NCI-H526 treated with DMSO at 0.1 percent for 48 hours (cell line): ENCODE measurements at places on chromosomes 3 and 15.

GRCh38 chr15:27353856-27354255 is 382.9 kb downstream of the GABRG3 start:
- no peak for DNase-seq

DNA sequence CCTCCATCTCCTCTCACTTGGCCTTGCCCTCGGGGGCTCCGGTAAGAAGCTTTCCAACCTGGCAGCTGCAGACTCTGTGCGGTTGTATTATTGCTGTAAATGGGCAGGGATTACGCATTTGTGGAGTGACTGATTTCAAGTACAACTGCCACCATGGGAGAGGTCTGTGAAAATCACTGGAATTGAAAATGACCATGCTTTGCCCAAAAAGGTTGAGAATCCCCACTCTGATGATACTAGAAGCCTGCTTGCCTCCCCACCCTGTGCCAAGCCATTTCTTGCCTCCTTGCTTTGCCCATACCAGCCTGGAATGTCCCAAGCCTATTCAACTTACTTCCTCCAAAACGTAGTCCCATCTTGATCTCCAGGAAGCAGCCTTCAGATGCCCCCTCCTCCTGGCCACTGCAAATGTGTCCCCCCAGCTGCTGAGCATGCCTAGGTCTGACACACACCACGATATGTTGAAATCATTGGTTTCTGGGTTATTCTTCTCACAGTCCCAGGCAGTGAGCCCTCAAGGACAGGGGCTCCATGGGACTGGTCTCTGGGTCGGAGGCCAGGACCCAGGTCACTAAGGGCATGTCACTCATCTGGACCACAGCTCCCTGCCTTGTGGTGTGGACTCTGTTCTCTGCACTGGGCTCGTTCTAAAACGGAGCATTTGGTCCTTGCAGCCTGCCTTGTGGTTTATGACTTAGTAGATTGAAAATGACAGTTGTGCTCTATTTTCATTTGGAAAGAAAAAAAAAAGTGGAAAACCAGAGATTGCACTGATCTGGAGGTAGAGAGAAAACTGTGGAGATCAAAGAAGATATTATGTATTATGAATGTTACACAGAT is 42.9 kb downstream of the SMAD3 start:
- DNase-seq: no peak

- DNase-seq: no peak
These were observed 5.4 kb upstream of the IREB2 start for GRCh38 chr15:78432664-78433063.

DNA sequence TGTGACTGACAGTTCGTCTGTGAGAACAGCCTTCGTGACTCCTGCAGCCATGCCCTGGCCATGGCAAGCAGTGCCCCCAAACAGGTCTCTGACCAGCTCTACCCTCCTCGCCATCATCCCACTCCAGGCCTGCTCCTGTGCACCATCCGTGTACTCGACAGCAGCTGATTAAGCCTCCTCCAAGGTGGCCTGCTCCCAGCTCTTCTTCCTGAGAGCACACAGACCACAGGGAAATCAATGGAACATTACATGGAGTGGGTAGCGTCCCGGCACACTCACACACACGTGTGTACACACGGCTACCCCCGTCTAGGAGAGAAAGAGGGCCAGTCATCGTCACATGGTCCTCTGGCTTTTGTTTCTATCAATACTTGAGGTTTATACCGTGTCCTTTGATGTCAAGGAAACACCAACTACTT is 21.1 kb downstream of the ANXA2 start:
- DNase-seq: no peak

DNA sequence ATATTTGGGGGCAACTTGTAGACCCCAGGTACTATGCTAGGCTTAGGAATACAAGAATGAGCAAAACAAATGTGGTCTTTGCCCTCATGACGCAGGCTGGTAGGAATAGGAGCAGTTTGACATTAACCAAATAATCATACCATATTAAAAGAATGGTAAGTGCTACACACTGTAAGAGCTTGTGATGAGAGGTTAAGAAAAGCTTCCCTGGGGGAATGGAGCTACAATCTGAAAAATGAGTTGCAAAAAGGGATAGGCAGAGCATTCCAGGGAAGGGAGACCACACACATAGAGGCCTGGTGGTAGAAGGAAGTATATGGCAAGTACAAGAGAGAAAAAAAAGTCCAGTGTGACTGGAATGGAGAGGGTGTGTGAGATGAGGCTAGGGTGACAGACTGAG is 37.3 kb downstream of the TMOD3 start:
- no peak for DNase-seq

DNA sequence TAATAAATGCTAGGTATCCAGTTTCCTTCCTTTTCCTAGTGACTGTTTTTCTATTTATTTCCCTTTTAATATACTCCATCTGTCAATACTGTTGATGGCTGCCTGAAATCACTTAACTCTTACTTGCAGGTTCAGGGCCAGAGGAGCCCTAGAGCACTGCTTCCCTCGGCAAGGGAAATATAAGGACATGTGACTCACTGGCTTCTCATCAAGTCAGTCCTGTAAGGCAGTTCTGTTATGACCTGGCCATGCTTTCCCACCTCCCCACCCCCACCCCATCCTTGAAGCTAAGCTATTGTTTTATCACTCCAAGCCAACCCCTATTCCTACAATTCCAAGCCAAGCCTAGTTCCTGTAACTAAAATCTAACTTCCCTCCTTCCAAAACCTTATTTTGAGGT is 800.7 kb downstream of the ROBO1 start:
- DNase-seq: no peak

DNA sequence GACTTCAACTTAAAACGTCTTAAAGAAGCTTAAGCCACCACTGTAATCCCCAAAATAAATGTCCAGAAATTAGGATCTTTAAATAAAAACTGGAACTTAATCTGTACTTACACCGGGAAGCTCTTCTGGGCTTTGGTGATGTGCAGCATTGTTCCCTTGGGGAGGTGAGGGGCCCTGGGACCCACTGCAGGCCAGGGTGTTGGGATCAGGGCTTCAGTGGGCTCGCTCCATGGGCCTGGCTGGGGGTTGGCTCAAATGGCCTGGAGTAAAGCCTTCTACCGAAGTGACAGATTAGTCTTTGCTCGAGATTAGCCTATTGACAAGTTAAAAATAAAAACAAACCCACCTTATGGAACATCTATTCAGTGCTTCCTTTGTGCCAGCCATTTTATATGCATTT is 6.1 kb upstream of the RNU6-1 start:
- no peak for DNase-seq

GRCh38 chr3:55526332-55527030 is 39.4 kb upstream of the WNT5A start:
- DNase-seq: no peak

GRCh38 chr15:75578173-75578947 is 755 bp downstream of the PTPN9 start:
- peak; percentile 16 for DNase-seq

- no peak for DNase-seq
These were observed 28.8 kb downstream of the DGKG start for GRCh38 chr3:186333256-186333655.

DNA sequence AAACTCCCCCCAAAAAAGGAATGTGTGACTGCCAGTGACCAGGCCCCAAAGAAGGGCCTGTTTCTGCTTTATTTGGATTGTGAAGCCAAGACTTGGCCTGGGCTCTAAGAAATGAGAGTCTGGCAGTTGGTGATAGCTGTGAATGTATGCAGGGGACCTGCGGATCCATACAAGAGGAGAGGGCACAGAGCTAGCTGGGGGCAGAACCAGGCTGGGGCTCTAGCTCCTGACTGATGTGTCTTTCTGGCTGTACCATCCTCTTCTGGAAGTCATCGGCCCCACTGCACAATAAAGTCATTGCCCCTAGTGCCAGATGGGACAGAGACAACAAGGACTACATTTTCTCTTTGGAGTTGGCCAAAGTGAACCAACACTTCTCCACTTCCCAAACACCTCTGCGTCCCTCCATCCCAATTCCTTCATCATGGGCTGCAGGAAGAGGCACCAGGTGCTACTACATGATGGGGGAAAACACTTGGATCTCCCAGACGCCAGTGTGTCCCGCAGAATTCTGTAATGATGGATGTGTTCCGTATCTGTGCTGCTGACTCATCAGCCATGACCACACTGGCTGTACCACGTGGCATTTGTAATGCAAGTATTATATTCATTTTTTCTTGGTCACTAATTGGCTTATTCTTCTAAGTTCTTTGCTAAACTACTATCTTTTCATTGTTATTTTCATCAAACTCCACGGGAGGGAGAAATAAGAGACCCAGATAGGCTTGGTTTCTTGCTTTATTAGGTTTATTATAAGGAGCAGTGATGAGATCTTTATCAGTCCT is 1.7 kb upstream of the PLA2G4F start:
- DNase-seq: no peak

GRCh38 chr3:69445024-69445423 is 59.1 kb upstream of the FRMD4B start:
- DNase-seq: no peak

GRCh38 chr3:9147215-9147895 is 102.1 kb downstream of the SRGAP3 start:
- DNase-seq: no peak

DNA sequence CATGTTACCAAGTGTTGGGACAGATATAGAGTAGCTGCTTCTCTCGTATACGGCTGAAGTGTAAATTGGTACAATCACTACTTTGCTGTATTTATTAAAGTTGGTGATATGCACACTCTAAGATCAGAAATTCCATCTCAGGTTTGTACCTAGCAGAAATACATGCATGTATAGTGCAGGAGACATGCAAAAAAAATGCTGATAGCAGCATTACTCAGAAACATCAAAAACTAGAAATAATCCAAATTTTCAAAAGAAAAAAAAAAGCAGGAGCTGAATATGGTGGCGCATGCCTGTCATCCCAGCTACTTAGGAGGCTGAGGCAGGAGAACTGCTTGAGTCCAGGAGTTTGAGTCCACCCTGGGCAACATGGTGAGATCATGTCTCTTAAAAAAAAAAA is 31.3 kb upstream of the BCL2A1 start:
- no peak for DNase-seq

GRCh38 chr15:71530116-71530515 is 280.2 kb upstream of the NR2E3 start:
- no peak for DNase-seq

DNA sequence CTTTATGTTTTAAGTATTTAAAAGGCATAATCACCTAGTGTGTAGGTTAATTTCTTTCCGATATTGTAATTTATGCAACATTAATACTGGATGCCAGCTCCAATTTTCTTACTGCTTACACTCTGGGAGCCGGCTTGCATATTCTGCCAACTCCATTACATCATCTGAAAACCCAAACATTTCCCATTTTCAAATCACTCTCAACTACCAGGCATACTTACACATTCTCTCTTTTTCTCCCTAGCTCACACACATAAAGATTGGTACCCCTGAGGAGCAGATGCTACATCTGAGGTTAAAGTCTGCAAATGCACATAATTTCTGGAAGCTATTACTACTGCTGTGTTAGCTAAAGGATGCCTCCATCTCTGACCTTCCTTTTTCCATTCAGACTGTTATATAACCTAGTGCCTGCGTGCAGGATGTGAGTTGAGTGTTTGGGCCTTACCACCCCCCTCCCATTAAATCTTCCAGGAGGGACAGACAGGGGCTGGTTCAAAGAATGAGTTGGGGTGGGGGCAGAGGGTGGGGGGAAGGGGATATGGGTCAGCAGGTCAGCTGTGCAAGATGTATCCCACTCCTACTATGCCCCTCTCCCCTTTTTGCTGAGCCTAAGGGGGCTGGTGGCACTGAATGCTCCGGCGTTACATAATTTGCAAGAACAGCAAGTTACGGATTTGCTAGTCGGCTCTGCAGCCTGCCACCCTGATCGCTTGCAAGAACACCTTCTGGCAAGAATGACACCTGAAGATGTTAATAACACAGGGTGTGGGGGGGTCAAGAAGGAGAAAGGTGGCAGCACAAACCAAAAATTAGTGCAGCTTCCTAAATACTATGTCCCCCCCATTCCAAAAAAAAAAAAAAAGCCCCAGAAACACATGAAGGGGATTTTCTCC is 2.5 kb downstream of the RORA start:
- no peak for DNase-seq

DNA sequence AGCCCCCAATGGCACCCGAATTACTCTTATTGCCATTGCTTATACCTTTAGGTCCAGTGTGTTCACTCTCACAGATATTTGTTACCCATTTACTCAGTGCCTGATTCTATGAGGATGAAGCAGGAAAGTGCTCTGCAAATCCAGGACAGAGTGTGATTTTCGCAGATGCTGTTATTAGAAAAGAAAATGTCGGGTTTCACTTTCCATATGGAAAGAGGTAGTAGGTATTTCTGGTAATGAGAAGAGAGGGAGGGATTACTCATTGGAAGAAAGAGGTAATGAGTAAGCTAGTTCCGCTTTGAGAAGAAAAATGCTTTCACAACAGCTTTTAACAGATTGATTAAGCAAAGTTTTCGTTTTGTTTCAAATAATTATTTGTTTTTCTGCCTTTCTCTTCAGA is 336.3 kb upstream of the CFAP20DC start:
- DNase-seq: no peak

GRCh38 chr3:134074790-134075567 is 45.3 kb upstream of the SLCO2A1 start:
- DNase-seq: no peak

DNA sequence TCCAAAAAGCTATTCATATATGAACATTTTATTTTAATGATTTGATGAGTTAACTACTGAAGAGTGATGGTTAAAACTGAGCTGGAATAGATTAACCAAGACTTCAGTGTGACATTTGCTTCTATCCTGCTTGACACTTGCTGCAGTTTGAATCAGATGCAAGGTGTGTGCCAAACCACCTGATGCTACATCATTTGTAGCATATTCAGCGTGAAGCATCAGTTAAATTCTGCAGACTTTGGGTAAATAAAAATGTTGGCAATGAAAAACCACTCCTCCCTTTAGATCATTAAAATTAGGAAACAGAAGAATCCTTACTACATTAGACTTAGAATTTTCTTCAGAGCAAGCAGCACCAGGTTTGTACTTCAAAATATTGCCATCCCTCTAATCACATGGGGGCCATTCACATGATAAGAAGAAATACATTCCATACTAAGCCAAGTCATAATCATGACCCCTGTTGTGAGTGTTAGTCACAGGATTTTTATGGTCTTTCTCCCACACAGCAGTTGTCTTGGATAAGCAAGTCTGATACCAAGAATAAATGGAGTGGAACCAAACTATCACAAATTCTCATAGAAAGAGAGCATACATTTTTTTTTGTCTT is 160.7 kb upstream of the TNIK start:
- DNase-seq: no peak

GRCh38 chr3:134796281-134797056 is 1.4 kb downstream of the EPHB1 start:
- no peak for DNase-seq

GRCh38 chr3:61299343-61300005 is 48.2 kb upstream of the FHIT start:
- no peak for DNase-seq

- no peak for DNase-seq
These were observed 44.7 kb downstream of the IFT57 start for GRCh38 chr3:108177536-108177935.
